ENCODE measurements at places on chromosomes 13 and 19.

DNA sequence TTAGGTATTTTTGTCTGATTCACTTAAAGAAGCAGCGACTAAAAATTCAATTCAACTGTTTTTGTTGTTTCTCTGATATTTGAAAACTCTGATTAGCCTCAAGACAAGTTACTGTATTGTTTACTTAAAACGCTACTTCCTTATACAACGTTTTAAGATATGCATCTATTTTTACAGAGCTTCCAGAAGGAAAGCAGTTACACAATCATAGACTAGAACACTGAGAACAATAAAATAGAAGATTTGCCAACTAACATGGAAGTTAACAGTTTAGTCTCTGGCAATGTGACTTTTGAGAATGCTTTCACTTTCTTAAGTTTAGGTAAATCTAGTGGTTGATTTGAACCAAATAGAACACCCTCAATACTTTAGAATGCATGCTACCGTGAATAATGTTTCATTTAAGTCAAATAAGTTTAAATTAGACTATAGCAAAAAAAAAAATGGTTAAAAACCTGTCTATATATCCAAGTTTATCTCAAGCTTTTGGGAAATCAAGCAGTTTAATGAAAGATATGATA, 614.8 kb downstream of the DACH1 start:
- DNase-seq: no peak

DNA sequence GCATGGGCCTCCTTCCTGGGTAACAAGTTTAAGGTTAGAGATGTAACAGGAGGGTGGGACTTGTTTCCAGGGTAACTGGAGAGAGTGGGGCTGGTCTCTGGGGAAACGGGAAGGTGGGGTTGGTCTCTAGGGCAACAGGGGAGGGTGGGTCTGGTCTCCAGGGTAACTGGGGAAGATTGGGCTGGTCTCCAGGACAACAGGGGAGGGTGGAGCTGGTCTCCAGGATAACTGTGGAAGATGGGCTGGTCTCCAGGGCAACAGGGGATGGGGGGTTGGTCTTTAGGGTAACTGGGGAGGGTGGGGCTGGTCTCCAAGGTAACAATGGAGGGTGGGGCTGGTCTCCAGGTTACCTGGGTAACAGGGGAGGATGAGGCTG, 36.5 kb downstream of the SPTBN4 start:
- DNase-seq: no peak

DNA sequence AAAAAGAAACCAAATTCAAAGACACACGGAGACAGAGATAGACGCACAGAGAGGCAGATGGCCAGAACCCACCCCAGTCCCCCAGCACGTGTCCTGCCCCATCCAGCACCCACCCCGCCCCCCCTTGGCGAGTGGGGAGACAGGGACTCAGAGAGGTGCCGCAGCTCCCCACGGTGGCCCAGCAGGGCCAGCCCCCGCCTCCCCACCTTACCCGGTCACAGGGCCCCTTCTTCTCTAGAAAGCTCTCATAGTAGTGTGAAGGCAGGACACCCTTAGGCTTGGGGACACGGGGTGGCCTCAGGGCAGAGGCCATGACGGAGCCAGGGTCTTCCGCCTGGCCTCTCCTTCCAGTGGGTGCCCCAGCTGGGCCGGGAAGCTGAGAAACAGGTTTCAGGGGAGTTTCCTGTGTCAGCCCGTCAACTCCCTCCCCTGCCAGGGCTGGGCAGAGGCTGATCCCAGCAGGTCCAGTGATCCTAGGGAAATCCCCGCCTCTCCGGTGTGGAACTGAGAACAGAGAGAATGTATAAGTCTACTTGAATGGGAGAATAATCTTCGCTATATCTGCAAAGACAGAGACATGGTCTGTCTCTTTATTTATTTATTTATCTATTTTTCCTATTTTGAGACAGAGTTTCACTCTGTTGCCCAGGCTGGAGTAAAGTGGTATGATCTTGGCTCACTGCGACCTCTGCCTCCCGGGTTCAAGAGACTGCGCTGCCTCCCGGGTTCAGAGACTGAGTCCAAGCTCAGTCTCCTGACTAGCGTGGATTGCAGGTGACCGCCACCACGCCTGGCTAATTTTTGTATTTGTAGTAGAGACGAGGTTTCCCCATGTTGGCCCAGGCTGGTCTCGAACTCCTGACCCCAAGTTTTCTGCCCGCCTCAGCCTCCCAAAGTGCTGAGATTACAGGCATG, at the start of gene STAP2:
TSS of gene STAP2 (minus strand) at position 387 of the 915 bp plus-strand sequence. CDS start at position 313, 74 bp downstream.
- DNase-seq: peak; percentile 82

- DNase-seq: no peak
These were observed at the start of gene DPF1 for GRCh38 chr19:38224014-38224862. TSS of gene DPF1 (minus strand) at chr19:38224222. CDS start at chr19:38224142, 80 bp downstream.

DNA sequence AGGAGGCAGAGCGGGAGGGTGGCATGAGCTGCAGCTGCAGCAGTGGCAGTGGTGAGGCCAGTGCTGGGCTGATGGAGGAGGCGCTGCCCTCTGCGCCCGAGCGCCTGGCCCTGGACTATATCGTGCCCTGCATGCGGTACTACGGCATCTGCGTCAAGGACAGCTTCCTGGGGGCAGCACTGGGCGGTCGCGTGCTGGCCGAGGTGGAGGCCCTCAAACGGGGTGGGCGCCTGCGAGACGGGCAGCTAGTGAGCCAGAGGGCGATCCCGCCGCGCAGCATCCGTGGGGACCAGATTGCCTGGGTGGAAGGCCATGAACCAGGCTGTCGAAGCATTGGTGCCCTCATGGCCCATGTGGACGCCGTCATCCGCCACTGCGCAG, 2.0 kb downstream of the EGLN2 start:
- peak; percentile 63 for DNase-seq

- DNase-seq: no peak
These were observed 16.3 kb upstream of the DOCK6 start for GRCh38 chr19:11278670-11279069.

- peak; percentile 84 for DNase-seq
These were observed 678 bp downstream of the ISOC2 start for GRCh38 chr19:55460670-55461258.

DNA sequence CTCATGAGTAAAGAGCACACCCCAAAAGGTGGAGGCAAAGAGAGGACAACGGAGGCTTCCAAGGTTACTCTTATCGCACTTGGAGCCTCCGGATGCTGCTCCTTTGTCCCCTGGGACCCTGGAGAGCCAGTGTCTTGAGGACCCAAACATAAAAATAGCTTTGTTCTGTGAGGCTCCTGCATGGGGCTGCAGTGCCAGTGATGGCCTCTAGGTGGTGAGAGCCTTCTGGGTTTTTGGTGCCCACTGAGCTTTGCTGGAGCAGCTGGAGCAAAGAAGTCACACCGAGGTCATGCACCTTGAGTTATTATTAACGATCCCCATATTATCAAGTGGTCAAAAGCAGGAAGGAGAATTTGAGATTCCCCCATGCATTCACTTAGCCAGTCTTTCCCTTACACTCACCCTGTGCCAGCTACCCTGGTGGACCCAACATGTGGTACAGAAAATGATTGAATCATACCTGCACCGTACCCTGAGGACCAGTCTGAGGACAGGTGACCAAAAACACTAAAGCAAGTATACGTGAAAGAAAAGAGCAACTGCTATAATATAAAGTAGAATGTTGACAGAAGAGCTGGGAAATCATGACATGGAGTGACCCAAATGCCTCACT, 41.5 kb downstream of the ZNF682 start:
- DNase-seq: no peak

DNA sequence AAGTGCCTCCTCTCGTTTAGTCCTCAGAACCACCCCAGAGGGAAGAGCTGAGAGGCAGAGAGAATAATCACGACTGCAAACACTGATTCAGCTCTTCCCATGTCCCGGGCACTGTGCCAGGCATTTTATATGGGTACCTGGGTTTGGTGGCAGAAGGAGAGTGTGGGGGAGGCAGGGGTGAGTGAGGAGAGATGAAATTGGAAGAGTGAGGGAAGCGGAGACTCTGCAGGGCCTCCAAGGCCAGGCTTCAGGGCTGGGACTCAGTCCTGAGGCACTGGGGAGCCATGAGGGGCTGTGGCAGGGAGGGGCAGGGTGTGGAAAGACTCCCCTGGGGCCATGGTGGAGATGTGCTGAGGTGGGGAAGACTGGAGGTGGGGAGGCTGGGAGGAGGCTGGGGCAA, 8.7 kb downstream of the SYNGR4 start:
- DNase-seq: no peak

DNA sequence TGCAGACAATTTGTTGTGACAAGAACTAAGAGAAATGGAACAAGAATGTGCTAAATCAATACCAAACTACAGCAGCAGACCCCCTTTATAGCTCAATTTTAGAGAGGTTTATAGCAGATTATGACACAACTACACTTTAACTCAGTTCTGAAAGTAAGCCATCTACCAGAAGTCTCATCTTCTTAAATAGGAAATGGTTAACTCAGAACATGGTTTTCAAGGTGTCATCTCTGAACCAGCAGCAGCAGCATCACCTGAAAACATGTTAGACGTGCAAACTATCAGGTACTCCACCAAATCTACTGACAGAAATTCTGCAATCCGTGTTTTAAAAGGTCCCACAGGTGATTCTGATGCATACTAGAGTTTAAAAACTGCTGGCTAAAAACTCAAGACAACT, 6.8 kb downstream of the LHFPL6 start:
- DNase-seq: no peak

GRCh38 chr13:97261254-97262005, 39.3 kb downstream of the MBNL2 start:
- DNase-seq: no peak

DNA sequence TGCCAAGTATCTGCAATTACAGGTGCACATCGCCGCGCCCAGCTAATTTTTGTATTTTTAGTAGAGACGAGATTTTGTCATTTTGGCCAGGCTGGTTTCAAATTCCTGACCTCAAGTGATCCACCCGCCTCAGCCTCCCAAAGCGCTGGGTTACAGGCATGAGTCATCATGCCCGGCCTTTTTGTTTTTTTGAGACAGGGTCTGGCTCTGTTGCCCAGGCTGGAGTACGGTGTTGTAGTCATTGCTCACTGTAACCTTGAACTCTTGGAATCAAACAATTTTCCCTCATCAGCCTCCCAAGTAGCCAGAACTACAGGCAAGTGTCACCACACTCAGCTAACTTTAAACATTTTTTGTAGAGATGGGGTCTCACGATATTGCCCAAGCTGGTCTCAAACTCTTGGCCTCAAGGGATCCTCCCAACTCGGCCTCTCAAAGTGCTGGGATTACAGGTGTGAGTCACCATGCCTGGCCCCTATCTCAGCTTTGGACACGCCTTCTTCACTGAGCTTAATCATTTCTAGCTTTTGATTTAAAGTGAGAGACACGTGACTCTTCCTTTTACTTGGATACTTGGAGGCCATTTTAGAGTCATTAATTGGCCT, 4.0 kb upstream of the IRGC start:
- DNase-seq: no peak

- DNase-seq: no peak
These were observed 75.8 kb upstream of the MAB21L1 start for GRCh38 chr13:35552172-35552844.

DNA sequence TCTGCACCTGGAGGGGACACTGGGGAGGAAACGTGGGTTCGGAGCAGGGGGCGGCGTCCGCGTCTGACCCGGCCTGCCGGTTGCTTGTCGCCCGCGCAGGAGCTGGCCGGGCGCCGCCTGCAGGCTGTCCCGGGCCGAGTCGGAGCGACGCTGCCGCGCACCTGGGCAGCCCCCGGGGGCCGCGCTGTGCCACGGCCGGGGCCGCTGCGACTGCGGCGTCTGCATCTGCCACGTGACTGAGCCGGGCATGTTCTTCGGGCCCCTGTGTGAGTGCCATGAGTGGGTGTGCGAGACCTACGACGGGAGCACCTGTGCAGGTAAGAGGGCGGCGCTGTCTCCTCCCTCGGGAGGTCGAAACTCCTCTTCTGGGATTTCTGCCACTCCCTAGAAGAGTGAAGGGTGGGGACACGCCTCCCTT, 1.3 kb downstream of the ITGBL1 start:
- DNase-seq: peak; percentile 73

DNA sequence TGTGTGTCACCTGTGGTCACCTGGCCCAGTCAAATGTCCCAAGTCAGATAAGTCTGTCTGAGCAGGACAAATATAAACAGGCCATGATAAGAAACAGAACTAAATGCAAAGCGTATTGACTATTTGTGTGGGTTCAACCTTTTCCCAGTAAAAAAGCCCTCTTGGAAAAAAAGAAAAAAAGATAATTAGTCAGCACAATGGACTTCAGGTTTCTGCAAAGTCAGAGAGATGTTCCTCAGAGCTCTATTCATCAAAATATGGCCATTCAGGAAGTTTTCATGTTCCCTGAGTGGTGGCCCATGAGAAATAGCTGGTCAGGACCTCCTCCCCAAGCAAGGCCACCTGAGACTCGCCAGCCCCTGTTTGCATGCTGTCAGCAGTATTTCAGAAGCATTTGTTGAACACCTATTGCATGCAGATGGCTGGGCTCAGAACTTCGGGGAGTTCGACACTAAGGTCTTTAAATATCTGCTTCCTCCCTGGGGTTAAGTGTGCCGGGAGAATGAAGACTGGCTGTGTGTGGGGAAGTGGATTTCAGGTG, 2.7 kb downstream of the FFAR3 start:
- no peak for DNase-seq

DNA sequence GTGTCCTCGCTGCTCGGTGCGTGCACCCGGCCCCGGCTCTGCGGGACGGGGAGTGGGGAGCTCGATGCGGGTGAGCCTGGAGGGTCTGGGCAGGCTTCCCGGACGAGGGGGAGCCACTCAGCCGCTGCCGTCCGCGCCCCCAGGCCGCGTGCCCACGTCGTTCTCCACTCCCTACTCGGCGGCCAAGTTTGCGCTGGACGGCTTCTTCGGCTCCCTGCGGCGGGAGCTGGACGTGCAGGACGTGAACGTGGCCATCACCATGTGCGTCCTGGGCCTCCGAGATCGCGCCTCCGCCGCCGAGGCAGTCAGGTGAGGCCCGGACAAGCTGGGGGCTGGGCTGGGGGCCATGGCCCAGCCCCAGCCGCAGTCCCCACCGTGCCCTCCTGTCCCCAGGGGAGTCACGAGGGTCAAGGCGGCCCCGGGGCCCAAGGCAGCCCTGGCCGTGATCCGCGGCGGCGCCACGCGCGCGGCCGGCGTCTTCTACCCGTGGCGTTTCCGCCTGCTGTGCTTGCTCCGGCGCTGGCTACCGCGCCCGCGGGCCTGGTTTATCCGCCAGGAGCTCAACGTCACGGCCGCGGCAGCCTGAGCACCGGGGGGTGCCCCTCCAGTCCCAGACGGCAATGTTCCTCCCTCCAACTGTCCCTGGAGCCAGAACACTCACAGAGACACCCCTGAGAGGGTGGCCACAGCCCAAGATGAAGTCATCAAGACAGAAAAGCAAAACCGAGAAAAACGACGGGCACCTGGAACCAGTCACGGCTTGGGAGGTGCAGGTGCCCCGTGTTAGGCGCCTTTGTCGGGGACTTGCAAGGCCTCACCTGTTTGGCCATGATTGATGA, 2.5 kb upstream of the RPL36 start:
- peak; percentile 65 for DNase-seq

DNA sequence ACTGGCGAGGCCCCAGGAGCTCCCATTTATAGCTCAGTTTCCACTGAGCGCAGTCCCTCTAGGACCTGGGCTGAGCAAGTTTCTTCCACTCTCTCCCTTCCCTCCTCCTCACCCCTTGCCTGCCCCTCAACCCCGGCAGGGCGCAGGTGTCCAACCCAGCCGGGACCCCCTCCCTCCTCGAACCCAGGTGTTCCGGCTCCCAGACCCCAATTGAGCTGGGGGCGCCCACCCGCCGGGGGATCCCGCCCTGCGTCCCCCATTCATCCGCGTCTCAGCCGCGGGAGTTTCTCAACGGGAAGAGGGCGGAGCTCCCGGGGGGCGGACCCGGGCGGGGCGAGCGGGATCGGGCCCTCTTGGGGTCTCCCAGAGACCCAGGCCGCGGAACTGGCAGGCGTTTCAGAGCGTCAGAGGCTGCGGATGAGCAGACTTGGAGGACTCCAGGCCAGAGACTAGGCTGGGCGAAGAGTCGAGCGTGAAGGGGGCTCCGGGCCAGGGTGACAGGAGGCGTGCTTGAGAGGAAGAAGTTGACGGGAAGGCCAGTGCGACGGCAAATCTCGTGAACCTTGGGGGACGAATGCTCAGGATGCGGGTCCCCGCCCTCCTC, at the start of gene KIRREL2:
TSS of gene KIRREL2 (plus strand) at position 366 of the 604 bp plus-strand sequence. CDS start at position 575, 209 bp downstream.
- DNase-seq: no peak
